IPS-NIHi11 (cell line): ENCODE measurements at places on chromosomes 7 and 10.

DNA sequence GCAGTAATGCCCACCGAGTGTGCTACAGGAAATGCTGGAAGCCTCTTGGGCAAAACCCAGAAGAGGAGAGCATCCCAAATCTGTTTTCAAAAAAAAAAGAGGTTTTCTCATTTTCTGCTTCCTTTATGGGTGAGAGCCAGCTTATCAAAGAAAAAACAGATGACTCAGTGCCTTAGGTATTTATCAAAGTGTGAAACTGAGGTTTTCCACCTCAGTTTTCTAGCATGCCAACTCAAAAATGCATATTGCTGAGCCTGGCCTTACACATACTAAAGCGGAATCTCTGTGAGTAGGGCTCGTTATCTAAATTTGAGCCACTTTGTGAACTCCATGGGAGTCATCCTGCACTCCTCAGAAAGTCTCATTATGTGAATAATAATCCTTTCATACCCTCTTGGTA is 705.1 kb downstream of the SUGCT start:
- DNase-seq: no peak

DNA sequence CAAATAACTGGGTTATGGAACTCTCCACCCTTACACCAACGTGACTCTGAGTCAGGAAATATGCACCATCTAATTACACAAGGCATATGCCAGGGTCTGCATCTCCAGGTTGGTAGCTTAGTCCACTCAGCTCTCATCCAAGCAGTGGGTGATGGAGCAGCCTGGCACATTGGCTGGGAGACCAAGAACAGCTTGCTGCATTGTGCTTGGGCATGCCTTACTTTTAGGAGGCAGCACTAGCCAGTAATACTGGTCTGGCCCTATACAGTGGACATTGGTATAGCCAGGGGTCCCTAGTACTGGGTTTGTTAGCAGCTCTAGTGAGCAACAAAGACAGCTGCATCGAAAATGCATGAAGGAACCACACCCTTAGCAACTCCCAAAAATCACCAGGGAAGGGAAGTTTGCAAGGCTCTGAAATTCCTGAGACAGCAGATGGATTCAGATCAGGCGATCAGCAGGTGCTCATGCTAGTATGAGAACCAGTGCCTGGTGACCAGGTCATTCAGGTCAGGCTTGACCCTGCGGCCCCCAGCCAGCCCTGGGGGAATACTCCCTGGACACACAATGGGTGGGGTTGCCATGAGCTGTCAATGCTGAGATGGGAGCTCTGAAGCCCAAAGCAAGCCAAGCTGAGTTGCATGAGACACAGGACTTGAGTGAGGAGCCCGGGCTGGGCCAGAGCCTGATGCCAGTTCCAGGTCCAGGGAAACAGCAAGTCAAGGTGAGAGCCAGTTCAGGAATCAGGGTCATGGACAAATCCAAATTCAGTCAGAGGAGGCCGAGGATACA is 217.9 kb upstream of the ZMIZ1 start:
- no peak for DNase-seq

DNA sequence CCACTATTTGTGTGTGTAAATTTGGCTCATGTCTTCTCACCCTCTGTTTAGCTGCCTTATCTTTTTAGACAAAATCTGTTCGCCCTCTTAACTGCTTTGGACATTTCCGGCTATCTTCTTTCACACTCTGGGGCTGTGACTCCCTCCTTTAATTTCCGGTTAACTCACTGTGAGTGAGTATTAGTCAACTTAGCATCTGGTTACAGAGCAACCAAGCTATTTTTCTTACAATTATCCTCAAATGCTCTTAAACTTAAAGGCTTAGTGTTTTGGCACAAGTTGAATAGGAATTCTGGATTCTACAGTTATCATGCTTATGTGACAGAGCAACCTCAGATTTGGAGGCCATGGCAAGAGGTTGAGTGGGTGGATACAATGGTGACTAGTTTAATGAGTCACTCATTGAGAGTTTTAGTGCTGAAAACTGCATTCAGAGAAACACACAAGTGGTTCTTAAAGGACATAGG is 177.6 kb upstream of the SEMA3A start:
- DNase-seq: no peak

DNA sequence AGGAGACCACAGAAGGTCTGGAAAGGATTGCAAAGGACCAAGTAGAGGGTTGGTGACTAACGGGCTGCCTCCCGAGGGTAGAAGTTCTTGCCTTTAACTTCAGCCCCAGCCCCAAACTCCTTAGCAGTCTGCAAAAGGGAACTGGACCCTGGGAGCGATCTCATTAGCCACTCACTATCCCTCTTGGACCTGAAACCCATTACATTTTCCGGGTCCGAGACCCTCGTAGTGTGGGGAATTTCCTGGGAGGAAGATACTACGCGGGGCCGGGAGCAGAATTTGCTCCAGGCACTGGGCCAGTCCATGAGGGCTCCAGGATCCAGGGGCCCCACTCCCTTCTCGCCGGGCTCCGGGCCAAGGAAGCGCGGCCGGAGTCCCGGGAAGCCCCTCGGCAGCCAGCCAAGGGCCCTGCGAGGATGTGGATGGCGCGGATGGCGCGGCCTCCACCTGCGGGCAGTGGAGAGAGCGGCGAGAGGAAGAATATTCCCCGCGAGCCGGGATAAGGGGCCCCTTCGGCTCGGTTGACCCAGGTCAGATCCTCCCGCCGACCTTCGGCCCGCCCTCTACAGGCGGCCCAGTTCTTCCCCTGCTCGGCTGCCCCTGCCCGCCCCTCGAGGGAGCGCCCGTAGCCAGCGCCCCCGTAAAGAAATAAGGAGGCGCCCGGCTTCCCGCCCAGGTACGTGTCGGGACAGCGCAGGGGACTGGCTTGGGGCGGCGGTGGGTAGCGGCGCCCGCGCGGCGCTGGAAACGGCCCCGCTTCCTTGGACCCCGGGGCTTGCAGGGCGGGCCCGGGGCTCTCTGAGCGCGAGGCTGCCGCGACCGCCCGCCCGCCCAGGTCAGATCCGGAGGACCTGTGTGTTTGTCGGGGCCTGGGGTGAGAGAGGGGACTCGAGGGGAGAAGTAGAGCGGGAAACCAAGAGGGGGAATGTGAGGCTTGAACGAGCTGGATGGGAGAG is at the start of gene MYO3A:
TSS of gene MYO3A (plus strand) at position 577 of the 956 bp plus-strand sequence. CDS start 17,882 bp downstream, outside the sequence.
- peak; percentile 66 for DNase-seq

DNA sequence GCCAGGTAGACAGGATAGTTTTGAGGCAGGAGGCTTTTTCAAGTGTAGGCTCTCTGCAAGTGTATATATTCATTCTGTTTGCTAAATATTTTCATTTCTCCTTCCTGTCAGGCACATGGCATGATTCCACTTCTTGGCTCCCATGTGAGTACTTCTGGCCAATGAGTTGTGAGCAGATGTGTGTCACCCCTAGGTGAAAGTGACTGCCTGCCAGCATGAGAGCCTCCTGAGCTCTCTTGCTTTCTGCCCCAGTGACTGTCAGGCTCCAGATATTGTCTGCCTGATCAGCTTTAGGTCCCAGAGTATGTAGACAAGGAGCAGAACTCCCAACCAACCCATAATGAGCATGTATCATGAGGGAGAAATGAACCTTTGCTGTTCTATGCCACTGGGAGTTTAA is 257.6 kb upstream of the NPY start:
- DNase-seq: no peak

DNA sequence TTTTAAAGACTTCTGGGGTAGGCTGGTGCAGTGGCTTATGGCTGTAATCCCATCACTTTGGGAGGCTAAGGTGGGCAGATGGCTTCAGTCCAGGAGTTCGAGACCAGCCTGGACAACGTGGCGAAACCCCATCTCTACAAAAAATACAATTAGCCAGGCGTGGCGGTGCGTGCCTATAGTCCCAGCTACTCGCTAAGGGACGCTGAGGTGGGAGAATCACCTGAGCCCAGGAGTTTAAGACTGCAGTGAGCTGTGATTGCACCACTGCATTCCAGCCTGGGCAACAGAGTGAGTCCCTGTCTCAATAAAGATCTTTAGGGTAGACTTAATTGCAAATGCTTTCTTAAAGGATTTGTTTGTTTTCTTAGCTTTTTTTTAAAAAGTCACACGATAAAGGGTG is 29.3 kb downstream of the PTPN12 start:
- no peak for DNase-seq

- no peak for DNase-seq
Measured at GRCh38 chr10:129900825-129901224, 63.2 kb downstream of the EBF3 start.

DNA sequence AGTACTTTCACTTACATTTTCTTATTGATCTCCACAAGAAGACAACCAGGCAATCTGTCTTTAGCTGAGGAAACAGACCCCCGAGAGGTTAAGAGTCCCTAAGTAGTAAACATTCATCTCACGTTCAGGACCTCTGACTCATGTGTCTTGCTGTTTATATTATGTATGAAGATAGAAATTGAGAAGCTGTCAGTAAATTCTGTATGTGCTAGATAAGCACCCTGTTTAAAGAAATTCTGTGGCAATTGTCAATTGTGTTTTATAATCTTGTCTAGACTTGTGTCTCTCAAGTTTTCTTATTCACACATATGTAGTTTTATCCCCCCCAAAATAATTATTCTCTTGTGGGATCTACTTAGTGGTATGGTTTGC is 14.5 kb downstream of the ADK start:
- DNase-seq: no peak

- no peak for DNase-seq
Measured at GRCh38 chr7:31019509-31019908, 32.6 kb upstream of the ADCYAP1R1 start.

DNA sequence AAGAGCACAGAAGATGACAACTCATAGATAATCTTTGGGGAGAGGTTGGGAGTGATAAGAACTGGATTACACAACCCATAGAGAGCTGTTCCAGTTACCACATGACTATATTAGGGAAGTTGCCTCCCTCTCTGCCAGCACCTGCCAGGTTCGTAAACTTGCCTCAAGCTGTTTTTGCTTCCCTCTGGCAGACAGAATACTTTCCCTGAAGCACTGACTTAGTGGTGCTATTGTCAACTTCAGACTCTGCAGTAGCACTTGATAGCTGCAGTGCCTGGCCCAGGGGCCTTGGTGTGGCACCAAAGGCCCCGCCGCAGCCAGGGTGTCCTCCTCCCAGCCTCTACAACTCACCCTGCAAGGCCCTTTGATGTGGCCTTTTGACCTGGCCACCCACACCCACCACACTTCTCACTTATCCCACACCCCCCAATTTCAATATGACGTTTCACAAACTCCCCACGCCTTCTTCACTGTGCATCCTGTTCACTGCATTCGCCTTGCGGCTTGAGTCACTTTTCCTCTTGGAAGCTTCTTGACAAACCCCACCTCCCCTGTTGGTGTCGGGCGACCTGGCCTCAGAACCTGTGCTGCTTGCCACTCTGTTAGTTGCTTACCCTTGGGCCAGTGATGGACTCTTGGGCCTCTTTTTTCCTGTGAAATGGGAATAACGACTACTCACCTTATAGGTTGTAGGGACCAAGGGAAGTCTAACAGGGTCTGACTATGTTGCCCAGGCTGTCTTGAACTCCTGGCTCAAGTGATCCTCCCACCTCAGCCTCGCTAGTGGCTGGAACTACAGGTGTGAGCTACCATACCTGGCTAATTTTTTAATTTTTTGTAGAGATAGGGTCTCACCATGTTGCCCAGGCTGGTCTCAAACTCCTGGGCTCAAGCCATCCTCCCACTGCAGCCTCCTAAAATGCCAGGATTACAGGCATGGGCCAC is 50.2 kb upstream of the PODXL start:
- no peak for DNase-seq

DNA sequence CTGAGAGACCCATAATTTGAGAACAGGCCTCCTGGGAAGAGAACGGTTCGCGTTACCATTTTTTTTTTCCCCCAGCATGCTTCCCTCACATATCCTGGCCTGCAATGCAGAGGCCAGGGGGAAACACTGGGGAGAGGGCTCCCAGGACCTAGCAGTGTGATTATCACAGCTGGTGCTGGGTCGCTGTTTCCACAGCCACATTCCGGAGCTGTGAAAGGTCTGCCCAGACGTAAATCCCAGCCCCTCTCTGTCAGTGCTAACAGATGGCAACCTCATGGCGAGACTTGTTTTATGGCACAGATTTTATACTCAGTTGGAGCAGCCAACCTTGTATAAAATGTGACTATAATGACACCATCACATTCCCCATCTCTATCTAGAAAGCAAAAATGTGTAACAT is 150.5 kb downstream of the PLXDC2 start:
- peak; percentile 34 for DNase-seq

DNA sequence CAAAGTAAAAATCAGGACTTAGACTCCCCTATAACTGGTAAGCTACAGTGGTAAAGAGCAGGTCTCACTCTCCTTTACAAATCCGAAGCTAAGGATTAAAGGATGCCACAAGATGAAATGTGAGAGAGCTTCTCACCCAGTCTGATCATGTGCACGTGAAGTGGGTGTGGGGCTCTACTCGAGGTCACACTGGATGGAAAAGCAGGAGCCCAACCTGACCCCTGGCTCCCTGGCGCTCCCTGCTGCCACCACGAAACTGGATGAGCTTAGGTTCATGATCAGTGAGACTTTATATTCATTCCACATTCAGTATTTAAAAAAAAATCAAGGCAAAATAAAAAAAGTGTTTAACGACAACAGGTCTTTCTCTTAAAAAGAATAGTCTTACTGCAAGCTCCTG is 21.7 kb upstream of the FOXI2 start:
- DNase-seq: no peak

DNA sequence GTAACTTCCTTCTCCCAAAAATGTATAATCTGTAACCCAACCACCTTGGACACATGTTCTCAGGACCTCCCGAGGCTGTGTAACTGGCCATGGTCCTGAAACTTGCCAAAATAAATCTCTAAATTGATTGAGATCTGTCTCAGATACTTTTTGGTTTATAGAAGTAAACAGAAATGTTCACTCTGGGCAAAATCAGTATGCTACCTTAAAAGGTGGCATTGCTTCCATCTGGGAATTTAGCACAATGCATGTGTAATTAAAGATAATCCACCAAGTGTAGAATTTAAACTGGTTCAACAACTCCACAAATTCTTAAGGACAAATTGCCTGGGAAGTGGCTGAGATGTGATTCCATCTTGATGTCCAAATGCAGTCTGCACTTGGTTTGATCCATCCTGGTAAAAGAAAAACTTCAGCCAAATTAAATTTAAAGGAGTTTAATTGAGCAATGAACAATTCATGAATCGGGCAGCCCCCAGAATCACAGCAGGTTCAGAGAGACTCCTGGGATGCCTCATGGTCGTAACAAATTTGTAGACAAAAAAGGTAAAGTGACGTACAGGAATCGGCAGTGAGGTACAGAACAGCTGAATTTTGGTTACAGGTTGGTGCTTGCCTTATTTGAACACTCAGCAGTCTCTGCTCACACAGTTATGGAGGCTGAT is 102.6 kb upstream of the PFKP start:
- no peak for DNase-seq

GRCh38 chr7:140596519-140597427 is 43.8 kb downstream of the DENND2A start:
- DNase-seq: no peak

- no peak for DNase-seq
Measured at GRCh38 chr10:116211682-116212081, 61.3 kb downstream of the GFRA1 start.

GRCh38 chr10:132094581-132095234 is 29.0 kb downstream of the JAKMIP3 start:
- no peak for DNase-seq

GRCh38 chr10:93065675-93066543 is 5.3 kb downstream of the CYP26C1 start:
- peak; percentile 51 for DNase-seq

- no peak for DNase-seq
Measured at GRCh38 chr10:10307036-10307435, 710.6 kb upstream of the CELF2 start.
